AG10803 (cell line): ENCODE measurements at places on chromosomes 7 and 10.

DNA sequence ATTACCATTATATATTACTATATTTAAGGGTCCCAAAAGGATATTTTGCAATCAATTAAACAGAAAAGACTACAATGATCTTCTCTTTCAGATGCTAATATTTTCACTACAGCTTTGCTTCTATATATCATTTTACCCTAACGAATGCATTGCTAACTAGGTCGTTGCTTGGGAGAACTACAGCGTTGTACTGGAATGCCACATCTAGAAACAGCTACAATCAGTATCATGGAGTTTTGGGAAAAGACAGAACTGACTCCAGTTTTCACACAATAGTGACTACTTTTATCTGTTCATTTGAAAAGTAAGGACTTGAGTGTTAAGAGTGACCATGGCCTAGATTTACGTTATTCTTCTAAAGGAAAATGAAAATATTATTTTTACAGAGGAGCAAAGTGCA is 38.5 kb downstream of the LRRN3 start:
- DNase-seq: no peak

- no peak for DNase-seq
Measured at GRCh38 chr7:102415685-102416225, 17.6 kb upstream of the ORAI2 start.

- no peak for DNase-seq
Measured at GRCh38 chr10:100725071-100725471, 20.3 kb upstream of the PAX2 start.

DNA sequence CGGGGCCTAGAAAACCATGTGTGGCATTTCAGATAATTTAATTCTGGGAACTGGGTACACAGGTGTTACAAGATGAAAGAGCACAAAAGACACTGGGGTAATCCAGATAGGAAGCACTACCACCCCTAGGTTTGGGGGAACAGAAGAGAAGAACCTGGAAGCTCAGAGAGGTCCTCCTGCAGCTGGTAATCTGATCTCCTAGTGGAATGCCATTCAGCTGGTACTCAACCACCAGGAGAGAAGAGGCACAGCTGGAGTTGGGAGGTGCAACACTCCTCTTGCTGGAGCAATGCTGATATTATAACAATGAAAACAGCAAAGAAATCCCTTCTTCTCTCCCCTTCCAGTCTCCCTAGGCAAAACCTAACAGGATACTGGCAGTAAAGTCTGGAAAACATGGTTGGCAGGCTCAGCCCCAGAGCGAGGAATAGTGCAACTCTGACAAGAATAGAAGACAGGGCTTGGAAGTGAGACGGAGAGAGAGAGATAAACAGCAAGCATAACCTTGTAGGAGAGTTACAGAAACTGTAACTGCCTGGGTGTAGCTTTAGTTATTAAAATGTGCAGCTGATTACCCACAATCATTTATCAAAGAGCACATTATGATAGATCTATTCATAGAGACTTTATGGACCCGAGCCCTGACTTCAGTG is 35.0 kb downstream of the NRF1 start:
- DNase-seq: no peak

DNA sequence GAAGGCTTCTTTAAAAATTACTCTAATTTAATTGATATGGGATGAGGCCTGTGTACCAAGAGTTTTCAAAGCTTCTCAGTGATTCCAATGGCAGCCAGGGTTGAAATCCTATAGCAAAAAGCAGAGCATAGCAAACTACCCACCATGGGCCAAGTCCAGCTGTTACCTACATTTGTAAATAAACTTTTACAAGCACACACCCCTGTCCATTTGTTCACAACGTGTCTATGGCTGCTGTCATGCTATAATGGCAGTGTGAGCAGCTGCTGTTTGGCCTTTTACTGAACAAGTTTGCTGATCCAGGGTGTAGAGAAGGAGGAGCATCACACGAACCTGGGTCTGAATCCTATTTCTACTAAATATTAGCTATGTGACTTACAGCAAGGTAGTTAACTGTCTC is 50.0 kb downstream of the NPY start:
- no peak for DNase-seq

- peak; percentile 70 for DNase-seq
Measured at GRCh38 chr10:113498997-113499396, 53.9 kb upstream of the HABP2 start.

DNA sequence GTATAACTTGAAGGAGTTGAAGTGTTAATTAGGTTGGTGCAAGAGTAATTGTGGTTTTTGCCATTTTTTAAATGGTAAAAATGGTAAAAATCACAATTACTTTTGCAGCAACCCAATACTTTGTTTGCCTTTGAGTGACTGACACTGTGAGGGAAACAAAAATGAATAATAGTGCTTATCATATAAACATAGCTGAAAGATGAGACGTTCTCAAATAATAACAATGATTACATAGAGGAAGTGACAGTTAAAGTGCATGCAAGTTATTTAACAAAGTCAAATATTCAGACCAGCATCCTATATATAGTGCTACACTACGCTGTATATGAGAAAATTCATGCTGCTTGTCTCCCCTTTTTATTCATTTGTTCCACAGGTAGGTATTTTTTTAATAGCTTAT is 4.7 kb upstream of the HBP1 start:
- DNase-seq: no peak

- DNase-seq: peak; percentile 22
Measured at GRCh38 chr7:28064437-28064836, 116.2 kb downstream of the JAZF1 start.

- DNase-seq: no peak
Measured at GRCh38 chr7:70040051-70040450, 441.8 kb downstream of the AUTS2 start.

- no peak for DNase-seq
Measured at GRCh38 chr7:158858592-158859503, 2.5 kb downstream of the DYNC2I1 start.

DNA sequence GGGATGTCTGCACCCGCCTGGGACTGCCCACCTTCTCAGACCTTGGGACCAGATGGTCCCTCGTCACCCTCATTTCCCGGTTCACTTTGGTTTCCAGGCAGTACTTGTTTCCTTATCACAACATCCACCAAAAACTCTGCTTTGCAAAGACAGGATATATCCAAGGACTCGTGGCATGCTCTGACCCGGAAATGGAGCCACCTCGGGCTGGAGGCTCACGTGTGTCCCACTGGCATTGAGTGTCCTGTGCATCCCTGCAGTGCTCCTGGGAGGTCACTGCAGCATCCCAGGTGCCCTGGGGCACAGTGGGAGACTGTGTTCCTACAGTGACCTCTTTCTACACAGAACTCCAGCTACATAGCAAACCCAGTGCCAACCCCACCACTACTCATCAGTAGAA is 611.9 kb upstream of the FOXK1 start:
- DNase-seq: no peak

DNA sequence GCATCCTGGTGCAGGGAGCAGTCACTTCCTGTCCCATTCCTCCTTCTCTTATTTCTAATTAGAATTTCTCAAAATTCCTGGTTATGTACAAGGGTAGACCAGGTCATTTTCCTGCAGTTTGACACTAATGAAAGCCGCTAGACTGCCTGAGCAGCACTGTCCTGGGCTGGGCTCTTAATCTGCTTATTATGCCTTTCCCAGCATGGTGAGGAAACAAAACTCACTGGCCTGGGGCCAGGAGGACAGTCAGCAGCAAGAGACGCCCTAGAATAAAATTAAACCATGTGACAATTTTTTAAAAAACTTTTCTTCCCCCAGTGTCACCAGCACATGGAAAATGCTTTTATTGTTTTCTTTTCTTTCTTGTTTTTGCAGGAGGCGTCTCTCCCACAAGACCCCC is 647.5 kb downstream of the TYW1 start:
- no peak for DNase-seq

- no peak for DNase-seq
Measured at GRCh38 chr10:72886621-72887020, 6.9 kb upstream of the OIT3 start.

DNA sequence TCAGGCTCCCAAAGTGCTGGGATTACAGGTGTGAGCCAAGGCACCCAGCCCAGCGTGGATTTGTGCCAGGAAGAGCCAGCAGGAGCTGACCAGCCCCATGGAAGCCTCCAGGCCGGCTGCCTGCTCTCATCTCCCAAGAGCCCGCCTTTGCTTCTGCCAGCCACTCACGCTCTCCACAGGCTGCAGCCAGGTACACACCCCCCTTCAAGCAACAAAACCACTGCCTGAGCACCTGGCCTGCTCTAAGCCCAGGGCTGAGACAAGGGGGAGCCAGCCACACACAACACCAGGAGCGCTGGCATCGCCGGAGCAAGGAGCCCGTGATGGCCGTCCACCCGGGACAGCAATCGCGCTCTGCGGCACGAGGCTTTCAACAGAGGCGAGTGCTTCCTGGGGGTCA is 34.5 kb downstream of the MAD1L1 start:
- DNase-seq: no peak

- no peak for DNase-seq
Measured at GRCh38 chr7:121307021-121307574, 21.7 kb upstream of the WNT16 start.

- no peak for DNase-seq
Measured at GRCh38 chr10:132058793-132059759, 6.7 kb upstream of the JAKMIP3 start.

- DNase-seq: no peak
Measured at GRCh38 chr10:130128062-130128781, 8.0 kb upstream of the GLRX3 start.

- no peak for DNase-seq
Measured at GRCh38 chr7:115840702-115841101, 189.9 kb downstream of the TFEC start.

- DNase-seq: peak; percentile 6
Measured at GRCh38 chr10:30284865-30285594, 64.0 kb downstream of the MTPAP start.
